ENCODE measurements at places on chromosomes 5 and 9.
A peak's percentile ranks its signal among the peaks of the same experiment; 100 is the strongest.

DNA sequence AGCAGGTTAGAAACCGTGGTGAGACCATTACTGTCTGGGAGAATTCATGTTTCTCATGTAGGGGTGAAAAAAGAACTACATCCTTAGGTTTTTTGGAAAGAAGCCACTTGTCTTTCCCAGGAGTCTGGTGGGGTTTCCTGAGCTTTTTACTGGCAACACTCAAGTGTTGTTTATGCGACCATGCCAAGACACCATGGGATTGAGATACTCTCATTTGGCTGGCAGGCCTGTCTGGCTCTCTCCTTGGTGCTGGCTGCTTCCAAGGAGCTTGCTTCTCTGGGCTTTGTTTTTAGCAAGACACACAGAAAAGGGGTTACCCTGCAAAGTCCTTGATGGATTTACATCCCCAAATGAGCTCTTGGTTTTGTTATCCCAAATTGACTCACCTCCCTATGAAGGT is 80.9 kb upstream of the ISL1 start:
- DNase-seq: no peak

- no peak for DNase-seq
These were observed 60.3 kb downstream of the ANKRD33B start for GRCh38 chr5:10624206-10624605.

DNA sequence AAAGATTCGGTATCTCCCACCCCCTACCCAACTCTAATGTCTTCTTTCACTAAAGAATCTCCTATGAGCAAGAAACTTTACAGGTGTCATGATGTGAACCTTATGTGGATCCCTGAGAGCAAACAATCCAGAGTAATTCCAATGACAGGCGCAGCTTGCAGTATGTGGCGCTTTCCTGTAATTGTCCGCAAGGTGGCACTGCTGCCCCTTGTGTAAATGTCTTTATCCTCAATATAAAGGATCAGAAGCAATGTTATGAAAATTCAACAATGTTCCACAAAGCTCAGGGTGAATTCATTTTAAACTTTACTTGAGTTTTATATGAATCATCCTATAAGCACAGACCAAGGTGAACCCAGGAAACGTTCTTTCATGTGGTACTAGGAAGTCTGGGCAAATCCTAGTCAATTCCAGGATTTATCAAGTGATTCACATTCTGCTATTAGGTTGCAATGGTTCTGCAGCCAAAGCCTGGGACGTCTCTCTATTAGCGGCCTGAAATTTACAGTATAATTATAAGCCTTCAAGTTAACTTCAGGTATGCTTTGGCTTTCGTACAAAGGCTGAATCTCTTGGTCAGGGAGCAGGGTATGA is 113.7 kb downstream of the TRPM6 start:
- peak; percentile 80 for DNase-seq

GRCh38 chr5:179820483-179821297 is at the start of gene SQSTM1:
Gene SQSTM1, plus strand, starts transcription at chr5:179820905. Its CDS starts 32 bp downstream, at chr5:179820937.
- DNase-seq: peak; percentile 91

GRCh38 chr5:113682497-113683136 is 169.1 kb downstream of the YTHDC2 start:
- DNase-seq: no peak

GRCh38 chr9:8895861-8896224 is 1096.3 kb upstream of the DMAC1 start:
- DNase-seq: peak; percentile 37

DNA sequence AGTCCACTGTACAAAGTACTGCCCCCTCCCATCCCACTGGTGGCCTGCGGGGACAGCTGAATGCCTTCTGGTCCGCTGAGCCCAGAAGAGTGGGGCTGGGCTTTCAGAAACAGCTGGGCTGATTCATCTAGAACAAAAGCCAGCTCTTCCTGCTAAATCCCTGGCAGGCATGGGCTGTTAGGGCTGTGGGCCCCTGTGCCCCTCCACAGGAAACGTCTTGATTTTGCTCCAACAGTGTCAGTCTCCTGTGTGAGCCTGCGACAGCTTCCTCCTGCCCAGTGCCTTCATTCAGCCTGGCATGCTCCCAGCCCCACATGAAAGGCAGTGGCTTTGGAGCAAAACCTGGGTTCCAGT is 6.9 kb upstream of the GSN start:
- no peak for DNase-seq
